Upper lobe of left lung (tissue), 6 donors: ENCODE measurements at places on chromosomes 6 and 20.

DNA sequence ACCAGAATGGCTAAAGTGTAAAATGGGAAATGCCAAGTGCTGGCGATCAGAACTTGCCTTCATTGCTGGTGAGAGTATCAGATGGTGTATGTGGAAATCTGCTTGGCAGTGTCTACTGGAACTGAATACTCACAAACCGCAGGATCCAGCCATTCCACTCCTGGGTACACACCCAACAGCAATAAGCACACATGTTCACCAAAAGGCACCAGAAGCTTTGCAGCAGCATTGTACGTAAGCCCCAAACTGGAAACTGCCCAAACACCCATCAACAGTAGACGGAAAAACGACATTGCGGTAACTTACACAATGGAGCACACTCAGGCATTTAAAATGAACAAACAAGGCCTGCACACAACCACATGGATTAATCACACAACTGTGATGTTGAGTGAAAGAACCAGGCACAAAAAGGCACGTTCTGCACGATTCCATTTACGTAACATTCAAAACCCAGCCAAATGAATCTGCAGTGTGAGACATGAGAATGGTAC is 37.3 kb upstream of the BPIFA2 start:
- no peak overlapping the region for H3K4me3 ChIP-seq
- no peaks in the 10 kb centered on the region for H3K27me3 ChIP-seq
- H3K4me1 ChIP-seq, result peaks cover 4% of the 10 kb centered on the region
- no peak for DNase-seq

DNA sequence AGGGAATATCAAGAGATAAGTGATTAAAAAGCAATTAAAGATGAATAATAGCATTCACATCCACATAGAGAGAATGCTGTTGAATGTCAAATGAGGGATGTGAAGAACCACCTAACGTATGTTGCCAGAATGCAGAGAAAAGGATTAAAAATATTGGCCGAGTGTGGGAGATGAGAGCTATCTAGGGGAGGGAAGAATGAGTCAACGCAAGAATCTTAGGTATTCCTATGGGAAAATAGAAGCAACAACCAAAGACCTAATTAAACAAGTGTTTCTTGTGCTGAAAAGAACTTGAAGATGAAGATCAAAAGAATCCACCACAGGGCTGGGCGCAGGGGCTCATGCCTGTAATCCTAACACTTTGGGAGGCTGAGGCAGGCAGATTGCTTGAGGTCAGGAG is 12.2 kb upstream of the RSPH3 start:
- no peak for DNase-seq
- peaks cover 6% of the 10 kb centered on the region for H3K4me1 ChIP-seq
- no peaks in the 10 kb centered on the region for H3K27me3 ChIP-seq
- no peaks in the 10 kb centered on the region for H3K36me3 ChIP-seq
- no peak overlapping the region for H3K4me3 ChIP-seq

DNA sequence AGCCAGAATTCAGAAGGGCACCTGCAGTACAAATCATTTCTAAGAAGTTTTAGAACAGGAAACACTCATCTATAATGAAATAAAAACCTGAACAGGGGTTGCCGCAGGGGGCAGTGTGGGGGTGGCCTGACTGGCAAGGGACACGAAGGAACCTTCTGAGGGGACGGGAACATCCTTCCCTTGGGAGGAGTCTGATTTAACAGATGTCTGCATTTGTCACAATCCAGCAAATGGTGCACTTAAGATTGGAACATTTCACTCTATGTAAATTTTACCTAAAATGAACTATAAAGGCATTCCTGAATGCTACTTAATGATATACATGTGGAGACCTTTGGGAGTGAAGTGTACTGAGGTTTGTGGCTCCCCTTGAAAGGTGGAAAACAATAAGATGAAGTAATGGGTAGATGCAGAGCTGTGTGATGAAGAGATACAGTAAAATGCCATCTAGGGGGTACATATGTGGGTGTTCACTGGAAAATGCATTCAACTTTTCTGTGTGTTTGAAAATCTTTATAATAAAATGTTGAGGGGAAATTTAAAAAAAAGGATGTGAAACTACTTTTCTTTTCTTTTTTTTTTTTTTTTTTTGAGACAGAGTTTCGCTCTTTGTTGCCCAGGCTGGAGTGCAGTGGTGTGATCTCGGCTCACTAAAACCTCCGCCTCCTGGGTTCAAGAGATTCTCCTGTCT is 89.5 kb downstream of the SNX5 start:
- H3K27ac ChIP-seq, result no peak overlapping the region
- H3K36me3 ChIP-seq, result no peaks in the 10 kb centered on the region
- H3K27me3 ChIP-seq, result no peaks in the 10 kb centered on the region
- DNase-seq, result no peak
- H3K4me3 ChIP-seq, result no peak overlapping the region
- peaks cover 22% of the 10 kb centered on the region for H3K4me1 ChIP-seq

DNA sequence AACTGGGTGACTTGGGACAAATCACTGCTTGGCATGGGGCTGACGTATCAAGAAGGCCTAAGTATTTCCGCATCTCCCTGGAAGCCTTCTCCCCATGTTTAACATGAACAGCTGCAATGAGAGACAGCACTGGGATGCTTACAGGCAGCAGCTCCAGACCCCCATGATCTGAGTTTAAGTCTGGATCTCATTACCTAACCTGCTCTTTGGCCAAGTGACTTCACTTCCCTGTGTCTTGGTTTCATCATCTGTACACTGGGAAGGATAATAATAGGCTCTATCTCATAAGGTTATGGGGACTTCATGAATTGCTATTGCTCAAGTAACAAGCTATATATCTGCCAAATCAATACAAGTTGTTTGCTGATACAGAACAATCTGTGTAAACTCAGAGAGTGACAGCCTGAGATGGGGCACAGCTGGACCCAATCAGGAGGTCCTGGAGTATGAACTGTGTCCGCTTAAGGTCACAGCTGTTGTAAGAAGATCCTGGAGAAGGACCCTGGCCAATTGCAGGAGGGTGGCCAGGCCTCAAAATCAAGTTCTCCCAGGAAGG is 56.0 kb downstream of the TGM2 start:
- no peaks in the 10 kb centered on the region for H3K27me3 ChIP-seq
- no peak for DNase-seq
- no peaks in the 10 kb centered on the region for H3K36me3 ChIP-seq
- no peak overlapping the region for H3K4me3 ChIP-seq

GRCh38 chr20:8790442-8791074 is 278.3 kb upstream of the PLCB4 start:
- no peaks in the 10 kb centered on the region for H3K27me3 ChIP-seq
- H3K36me3 ChIP-seq, result no peaks in the 10 kb centered on the region
- no peaks in the 10 kb centered on the region for H3K4me1 ChIP-seq
- H3K4me3 ChIP-seq, result no peak overlapping the region

- H3K4me1 ChIP-seq, result no peaks in the 10 kb centered on the region
- H3K27me3 ChIP-seq, result peaks cover 32% of the 10 kb centered on the region
- H3K36me3 ChIP-seq, result no peaks in the 10 kb centered on the region
- no peak overlapping the region for H3K27ac ChIP-seq
Observed at GRCh38 chr20:63015662-63016361, 9.0 kb upstream of the BHLHE23 start.

DNA sequence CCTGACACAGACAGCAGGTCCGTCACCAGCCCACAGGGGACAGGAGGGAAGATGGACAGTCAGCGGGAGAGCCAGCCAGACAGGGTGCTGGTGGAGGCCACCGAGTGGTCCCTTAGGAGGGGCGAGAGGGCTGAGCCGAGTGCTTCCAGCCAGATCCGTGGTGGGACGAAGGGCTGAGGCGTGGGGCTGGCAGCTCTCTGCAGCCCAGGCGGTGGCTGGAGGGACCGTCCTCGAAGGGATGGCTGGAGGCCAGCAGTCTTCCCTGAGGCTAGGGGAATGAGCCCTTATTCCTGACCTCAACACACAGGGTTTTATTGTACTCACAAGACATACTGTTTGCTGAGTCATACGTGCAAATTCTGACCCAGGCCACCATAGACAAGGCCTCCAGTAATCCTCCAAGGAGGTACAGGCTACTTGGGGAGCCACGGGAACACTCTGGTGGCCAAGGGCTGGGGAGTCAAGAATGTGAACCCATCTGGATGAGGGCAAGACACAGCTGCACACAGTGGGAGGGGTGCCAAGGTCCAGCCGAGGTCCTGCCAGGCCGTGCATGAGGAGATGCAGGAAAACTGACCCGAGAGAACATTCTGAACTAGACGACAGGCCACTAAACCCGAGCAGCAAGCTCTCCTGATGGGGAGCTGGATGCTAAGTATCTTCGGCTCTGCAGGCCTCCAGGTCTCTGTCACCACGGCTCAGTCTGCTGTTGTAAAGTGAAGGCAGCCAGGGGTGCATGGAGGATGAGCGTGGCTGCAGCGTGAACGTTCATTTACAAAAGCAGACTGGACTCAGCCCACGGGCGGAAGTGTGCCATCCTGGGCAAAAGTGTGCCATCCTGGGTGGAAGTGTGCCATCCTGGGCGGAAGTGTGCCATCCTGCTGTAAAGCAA is 242.5 kb downstream of the TTLL2 start:
- H3K27me3 ChIP-seq, result no peaks in the 10 kb centered on the region
- H3K27ac ChIP-seq, result peak overlapping the region; percentile 63

- no peaks in the 10 kb centered on the region for H3K36me3 ChIP-seq
- no peak overlapping the region for H3K27ac ChIP-seq
- H3K4me3 ChIP-seq, result no peak overlapping the region
- H3K4me1 ChIP-seq, result no peaks in the 10 kb centered on the region
Observed at GRCh38 chr6:54132587-54132986, 21.3 kb downstream of the MLIP start.

DNA sequence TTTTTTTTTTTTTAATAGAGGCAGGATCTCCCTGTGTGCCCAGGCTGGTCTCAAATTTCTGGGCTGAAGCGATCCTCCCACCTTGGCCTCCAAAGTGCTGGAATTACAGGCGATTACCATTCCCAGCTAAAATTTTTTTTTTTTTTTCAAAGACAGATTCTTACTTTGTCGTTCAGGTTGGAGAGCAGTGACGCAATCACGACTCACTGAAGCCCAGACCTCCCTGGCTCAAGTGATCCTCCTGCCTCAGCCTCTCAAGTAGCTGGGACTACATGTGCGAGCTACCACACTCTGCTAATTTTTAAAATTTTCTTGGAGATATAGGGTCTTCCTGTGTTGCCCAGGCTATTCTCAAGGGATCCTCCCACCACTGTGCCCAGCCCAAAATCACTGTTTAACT is 58.0 kb upstream of the MYO6 start:
- H3K4me3 ChIP-seq, result no peak overlapping the region
- DNase-seq, result no peak
- no peaks in the 10 kb centered on the region for H3K27me3 ChIP-seq
- no peaks in the 10 kb centered on the region for H3K4me1 ChIP-seq

DNA sequence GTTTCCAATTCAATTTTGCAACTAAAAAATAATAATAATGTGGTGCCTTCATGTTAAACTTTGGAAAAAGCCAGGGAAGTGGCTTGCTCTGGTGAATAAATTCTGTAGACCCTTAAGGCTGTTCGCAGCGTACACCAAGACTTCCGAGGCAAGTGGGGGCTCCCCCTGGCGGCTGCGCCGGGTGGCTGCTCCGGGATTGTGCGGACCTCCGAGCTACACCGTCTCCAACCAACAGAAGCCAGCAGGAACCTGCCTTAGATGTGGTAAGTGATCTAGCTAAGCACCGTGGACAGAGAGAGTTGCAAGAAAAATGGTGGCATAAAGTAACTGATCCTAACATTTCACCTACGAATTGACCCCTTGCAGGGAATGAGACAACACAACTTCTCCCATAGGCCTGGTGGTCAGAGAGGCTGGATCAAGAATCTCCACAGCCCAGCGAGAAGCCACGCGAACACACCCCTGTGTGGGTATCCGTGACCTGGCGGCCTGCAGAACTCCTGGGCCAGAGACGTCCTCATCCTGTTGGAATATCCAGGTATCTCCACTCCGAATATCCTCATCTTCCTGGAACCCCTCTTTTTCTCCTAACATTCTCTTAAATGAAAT is 69.6 kb downstream of the TBXT start:
- H3K4me3 ChIP-seq, result peak overlapping the region; percentile 24
- DNase-seq, result peak; percentile 95
- no peaks in the 10 kb centered on the region for H3K36me3 ChIP-seq
- H3K27ac ChIP-seq, result no peak overlapping the region
- no peaks in the 10 kb centered on the region for H3K4me1 ChIP-seq
- H3K27me3 ChIP-seq, result no peaks in the 10 kb centered on the region

GRCh38 chr6:36945301-36945700 is 9.2 kb upstream of the PI16 start:
- H3K36me3 ChIP-seq, result no peaks in the 10 kb centered on the region
- H3K27me3 ChIP-seq, result no peaks in the 10 kb centered on the region
- no peak overlapping the region for H3K27ac ChIP-seq
- no peaks in the 10 kb centered on the region for H3K4me1 ChIP-seq
- no peak for DNase-seq

- no peaks in the 10 kb centered on the region for H3K36me3 ChIP-seq
- no peaks in the 10 kb centered on the region for H3K27me3 ChIP-seq
- H3K27ac ChIP-seq, result no peak overlapping the region
- H3K4me3 ChIP-seq, result no peak overlapping the region
- no peak for DNase-seq
- H3K4me1 ChIP-seq, result no peaks in the 10 kb centered on the region
Observed at GRCh38 chr6:147081076-147081609, 123.1 kb upstream of the STXBP5 start.

- H3K27ac ChIP-seq, result no peak overlapping the region
- no peak for DNase-seq
- no peak overlapping the region for H3K4me3 ChIP-seq
- H3K4me1 ChIP-seq, result no peaks in the 10 kb centered on the region
- H3K27me3 ChIP-seq, result no peaks in the 10 kb centered on the region
Observed at GRCh38 chr6:125392682-125393081, 90.9 kb upstream of the HDDC2 start.

DNA sequence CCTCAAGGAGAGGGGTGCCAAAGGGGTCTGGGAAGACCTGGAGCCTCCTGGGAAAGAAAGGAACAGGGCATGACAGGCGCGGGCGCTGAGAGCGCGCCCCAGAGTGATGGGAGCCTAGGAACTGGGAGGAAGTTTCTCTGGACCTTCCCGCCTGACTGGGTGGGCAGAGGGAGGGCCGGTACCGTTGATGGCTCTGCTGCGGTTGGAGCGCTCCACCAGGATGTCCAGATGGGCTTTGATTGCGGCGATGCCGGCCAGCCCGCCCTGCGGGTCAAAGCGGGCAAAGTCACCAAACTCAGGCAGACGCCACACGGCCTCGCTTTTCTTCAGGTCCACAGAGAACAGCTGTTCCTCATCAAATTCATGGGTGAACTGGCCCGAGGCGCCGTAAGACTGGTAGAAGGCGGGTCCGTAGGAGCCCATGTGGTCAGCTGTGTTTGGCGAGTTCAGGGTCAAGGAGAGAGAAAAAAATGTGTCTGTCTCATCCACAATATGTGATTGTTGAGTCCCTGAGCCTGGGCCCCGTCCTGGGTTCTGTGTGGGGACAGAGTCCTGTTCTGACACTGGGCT is 1.5 kb downstream of the HLA-DOA start:
- no peak overlapping the region for H3K4me3 ChIP-seq
- DNase-seq, result peak; percentile 73
- H3K27me3 ChIP-seq, result no peaks in the 10 kb centered on the region
- H3K27ac ChIP-seq, result no peak overlapping the region

DNA sequence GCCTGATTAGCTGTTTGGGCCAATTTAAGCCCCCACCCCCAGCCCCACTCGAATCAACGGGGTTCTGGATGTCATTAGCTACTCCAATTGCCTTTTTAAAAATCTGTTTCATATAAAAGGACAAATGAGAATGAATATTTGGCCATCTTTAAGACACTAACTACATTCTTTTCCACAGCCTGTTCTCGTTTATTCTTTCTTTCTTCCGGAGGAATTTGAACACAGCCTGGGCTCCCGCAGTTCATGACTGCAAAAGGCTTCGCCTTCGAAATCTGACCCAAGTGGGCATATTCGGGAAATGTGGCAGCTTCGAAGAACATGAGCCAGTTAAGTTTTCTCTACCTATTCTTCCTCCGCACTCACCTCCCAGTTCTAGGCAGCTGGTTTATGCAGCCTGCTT is 49.4 kb upstream of the NFATC2 start:
- H3K4me3 ChIP-seq, result no peak overlapping the region
- H3K27me3 ChIP-seq, result no peaks in the 10 kb centered on the region
- DNase-seq, result no peak
- no peaks in the 10 kb centered on the region for H3K36me3 ChIP-seq
- peaks cover 9% of the 10 kb centered on the region for H3K4me1 ChIP-seq
